ENCODE measurements at places on chromosomes 6 and 20.

- DNase-seq = no peak
Measured at GRCh38 chr20:54062812-54063280, 7.5 kb downstream of the BCAS1 start.

GRCh38 chr6:136371959-136372358 is 82.3 kb upstream of the BCLAF1 start:
- no peak for DNase-seq

DNA sequence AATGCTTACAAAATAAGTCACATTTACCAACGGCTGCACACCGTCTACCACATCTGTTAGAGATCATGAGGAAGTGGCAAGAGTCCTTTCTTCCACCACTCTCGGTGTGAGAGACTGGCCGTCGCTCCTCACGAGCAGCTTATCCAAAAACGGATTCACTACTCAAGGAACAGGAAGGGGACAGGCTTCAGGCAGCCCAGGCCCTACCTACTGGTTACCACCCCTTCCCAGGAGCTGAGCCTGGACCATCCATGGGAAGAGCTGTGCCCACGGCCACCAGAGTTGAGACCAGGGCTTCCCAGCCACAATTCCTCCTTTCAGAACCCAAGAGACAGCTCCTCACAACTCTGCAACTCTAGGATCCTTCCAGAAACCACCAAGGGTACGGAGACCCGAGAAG is 37.0 kb downstream of the FOXF2 start:
- DNase-seq = no peak

DNA sequence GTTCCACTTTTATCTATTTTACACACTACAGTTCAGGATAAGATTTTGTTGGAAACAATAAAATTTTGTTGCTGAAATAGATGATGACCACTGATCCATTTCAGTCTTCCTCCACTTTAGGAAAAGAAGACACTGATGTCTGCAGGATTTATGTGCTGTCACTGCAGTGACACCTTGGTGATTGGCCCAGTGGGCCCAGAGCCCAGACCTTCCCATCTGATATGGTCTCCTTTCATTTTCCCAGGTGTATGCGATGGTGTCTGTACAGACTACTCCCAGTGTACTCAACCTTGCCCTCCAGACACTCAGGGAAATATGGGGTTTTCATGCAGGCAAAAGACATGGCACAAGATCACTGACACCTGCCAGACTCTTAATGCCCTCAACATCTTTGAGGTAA is 19.6 kb upstream of the ADGRF4 start:
- DNase-seq = no peak

DNA sequence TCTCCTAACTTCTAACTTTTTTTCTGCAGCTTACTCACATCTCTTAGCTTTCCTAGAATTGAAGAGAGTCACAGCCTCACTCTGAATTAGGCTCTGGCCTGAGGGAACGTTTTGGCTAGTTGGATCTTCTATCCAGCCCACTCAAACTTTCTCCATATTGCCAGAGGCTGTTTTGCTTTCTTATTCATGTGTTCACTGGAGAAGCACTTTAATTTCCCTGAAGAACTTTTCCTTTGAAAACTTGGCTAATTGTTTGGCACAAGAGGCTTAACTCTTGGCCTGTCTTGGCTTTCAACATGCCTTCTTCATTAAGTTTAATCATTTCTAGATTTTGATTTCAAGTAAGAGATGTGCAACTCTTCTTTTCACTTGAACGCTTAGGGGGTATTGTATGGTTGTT is 138.2 kb upstream of the PLCB4 start:
- DNase-seq = no peak

GRCh38 chr6:24497254-24497970 is 2.6 kb downstream of the ALDH5A1 start:
- no peak for DNase-seq

Measured in NCI-H187 (cell line).